B cell (primary cell): ENCODE measurements at places on chromosomes 3 and 15. TPM values are rescaled to one million over a fixed set of nuclear protein-coding genes. Genes with fewer than 3 reads are reported as not detected.

The IGF2BP2 gene
- not detected in 2 replicates for total RNA-seq

The CTSH gene
- 438 and 441 TPM in 2 replicates for total RNA-seq

The RBPMS2 gene
- 0.32 and 0.47 TPM in 2 replicates for total RNA-seq

The CD80 gene
- 26.5 and 28.0 TPM in 2 replicates for total RNA-seq

The ACVR2B gene
- 3.9 and 4.2 TPM in 2 replicates for total RNA-seq

The GPR27 gene
- not detected in 2 replicates for total RNA-seq

DNA sequence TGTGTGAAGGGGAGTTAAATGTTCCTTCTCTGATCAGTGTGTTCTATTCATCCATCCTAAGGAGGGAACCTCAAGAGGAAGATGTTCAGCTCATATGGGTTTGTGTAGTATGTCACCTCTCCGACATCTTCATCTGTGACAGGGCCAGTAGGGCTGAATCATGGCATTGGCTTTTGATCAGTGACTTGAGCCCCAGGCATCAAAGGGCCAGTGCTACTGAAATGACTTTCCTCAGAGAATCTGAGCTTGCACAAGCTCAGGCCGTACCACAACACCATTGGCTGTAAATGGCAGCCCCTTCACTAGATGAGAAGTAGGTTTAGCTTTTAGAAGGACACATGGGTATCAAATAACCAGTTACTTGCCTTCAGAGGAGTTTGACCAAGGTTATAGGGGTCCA lies 183.2 kb upstream of the NR2E3 start:
- no peaks in the 10 kb centered on the region for H3K36me3 ChIP-seq
- peaks cover 3% of the 10 kb centered on the region for H3K27me3 ChIP-seq
- H3K4me1 ChIP-seq: no peaks in the 10 kb centered on the region
- H3K4me3 ChIP-seq: no peak overlapping the region
- no peak overlapping the region for H3K27ac ChIP-seq

DNA sequence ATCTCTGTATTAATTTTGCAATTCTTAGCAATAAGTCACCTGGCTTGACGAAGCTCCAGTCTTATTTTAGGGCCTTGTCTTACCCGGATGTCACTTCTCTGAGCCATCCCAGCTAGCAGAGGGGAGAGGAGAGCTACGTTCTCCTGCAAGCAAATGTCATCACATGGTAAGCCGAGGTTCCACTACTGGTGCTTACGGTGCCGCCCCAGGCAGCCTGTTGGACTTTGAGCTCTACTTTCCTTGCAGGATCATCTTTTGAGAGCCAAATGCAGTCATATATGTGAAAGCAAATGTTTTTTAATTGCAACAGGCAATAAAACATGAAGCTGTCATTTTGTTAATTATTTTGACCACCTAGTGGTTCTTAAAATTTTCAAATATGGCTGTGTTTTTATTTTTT lies 140.9 kb downstream of the FAM43A start:
- H3K4me3 ChIP-seq: no peak overlapping the region
- no peak for DNase-seq
- H3K4me1 ChIP-seq: no peaks in the 10 kb centered on the region
- no peaks in the 10 kb centered on the region for H3K36me3 ChIP-seq
- no peak overlapping the region for H3K27ac ChIP-seq

DNA sequence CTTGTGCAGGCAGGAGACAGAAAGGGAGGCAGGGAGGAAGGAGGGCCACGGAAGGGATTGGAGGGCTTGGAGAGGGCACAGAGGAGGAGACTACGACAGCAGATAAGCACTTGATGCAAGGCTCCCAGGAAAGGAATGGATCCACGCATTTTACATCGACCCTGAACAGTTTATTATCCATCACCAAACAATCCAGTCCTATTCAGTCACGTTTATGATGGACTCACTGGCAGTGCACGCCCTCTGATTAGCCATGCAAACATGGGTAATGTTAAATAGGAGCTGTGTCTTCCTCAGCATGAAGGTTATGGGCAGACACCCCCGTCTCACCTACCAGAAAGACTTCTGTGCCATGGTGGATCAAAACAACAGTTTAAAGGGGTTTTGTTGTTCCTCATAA lies 80.2 kb upstream of the SNRK start:
- no peaks in the 10 kb centered on the region for H3K4me1 ChIP-seq
- no peak for DNase-seq
- no peaks in the 10 kb centered on the region for H3K36me3 ChIP-seq

DNA sequence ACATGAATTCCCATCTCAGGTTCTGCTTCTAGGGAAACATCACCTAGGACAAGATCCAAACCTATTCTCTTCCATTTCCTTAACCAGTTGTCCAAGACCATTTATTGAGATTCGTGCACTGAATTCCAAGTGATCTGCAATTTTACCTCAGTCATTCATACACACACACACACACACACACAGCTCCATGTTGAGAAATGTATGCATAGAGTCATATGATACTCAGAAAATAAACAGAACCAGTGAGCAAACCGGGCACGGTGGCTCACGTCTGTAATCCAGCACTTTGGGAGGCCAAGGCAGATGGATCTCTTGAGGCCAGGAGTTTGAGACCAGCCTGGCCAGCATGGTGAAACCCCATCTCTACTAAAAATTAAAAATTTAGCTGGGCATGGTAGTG lies 6.1 kb upstream of the KPNA1 start:
- no peaks in the 10 kb centered on the region for H3K27me3 ChIP-seq
- no peak overlapping the region for H3K4me3 ChIP-seq
- no peak overlapping the region for H3K27ac ChIP-seq
- H3K4me1 ChIP-seq: no peaks in the 10 kb centered on the region

GRCh38 chr15:70995383-70995970 lies 102.9 kb downstream of the LRRC49 start:
- H3K4me3 ChIP-seq: no peak overlapping the region
- H3K27me3 ChIP-seq: no peaks in the 10 kb centered on the region
- H3K4me1 ChIP-seq: no peaks in the 10 kb centered on the region
- no peaks in the 10 kb centered on the region for H3K36me3 ChIP-seq
- H3K27ac ChIP-seq: no peak overlapping the region

- no peak for DNase-seq
- no peaks in the 10 kb centered on the region for H3K36me3 ChIP-seq
- H3K4me3 ChIP-seq: no peak overlapping the region
- no peak overlapping the region for H3K27ac ChIP-seq
Observed at GRCh38 chr15:80286055-80286454, 34.0 kb upstream of the CTXND1 start.

GRCh38 chr15:56608140-56608778 lies 125.0 kb downstream of the ZNF280D start:
- H3K27ac ChIP-seq: no peak overlapping the region
- no peaks in the 10 kb centered on the region for H3K36me3 ChIP-seq
- no peak overlapping the region for H3K4me3 ChIP-seq

DNA sequence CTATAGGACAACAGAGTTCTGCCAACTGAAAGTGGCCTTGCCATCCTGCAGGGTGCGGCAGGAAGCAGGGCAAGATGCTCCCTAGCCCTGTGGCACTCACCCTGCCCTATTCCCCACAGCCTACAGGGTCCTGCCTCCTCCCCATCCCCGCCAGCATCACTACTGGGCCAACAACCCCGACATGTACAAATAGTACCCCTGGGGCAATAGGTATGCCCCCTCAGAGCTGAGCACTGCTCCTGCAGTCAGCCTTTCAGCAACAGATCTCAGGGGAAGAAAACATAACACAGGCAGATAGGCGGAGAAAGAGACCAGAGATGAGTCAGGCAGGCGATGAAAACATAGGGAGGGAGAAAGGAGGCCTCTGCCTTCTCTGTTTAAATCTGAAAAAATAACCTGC lies 74.7 kb downstream of the XXYLT1 start:
- H3K4me3 ChIP-seq: no peak overlapping the region
- H3K27me3 ChIP-seq: no peaks in the 10 kb centered on the region
- H3K27ac ChIP-seq: no peak overlapping the region
- H3K4me1 ChIP-seq: peaks cover 5% of the 10 kb centered on the region
- no peaks in the 10 kb centered on the region for H3K36me3 ChIP-seq
- no peak for DNase-seq

- no peak for DNase-seq
- H3K27me3 ChIP-seq: peaks cover 3% of the 10 kb centered on the region
- no peaks in the 10 kb centered on the region for H3K36me3 ChIP-seq
- H3K4me3 ChIP-seq: no peak overlapping the region
Observed at GRCh38 chr3:133329626-133330025, 70.2 kb upstream of the BFSP2 start.

GRCh38 chr3:133849346-133849745 lies 43.7 kb downstream of the SRPRB start:
- no peak for DNase-seq
- no peak overlapping the region for H3K4me3 ChIP-seq
- no peaks in the 10 kb centered on the region for H3K27me3 ChIP-seq
- no peak overlapping the region for H3K27ac ChIP-seq
- H3K4me1 ChIP-seq: no peaks in the 10 kb centered on the region

GRCh38 chr15:101672298-101672697 lies 20.1 kb upstream of the TM2D3 start:
- H3K27ac ChIP-seq: no peak overlapping the region
- no peaks in the 10 kb centered on the region for H3K4me1 ChIP-seq
- no peaks in the 10 kb centered on the region for H3K27me3 ChIP-seq
- no peak for DNase-seq
- no peak overlapping the region for H3K4me3 ChIP-seq

GRCh38 chr15:29139072-29139471 lies 130.6 kb downstream of the NSMCE3 start:
- no peak overlapping the region for H3K4me3 ChIP-seq
- DNase-seq: no peak
- H3K27me3 ChIP-seq: no peaks in the 10 kb centered on the region

GRCh38 chr3:71893702-71894479 lies 108.9 kb upstream of the PROK2 start:
- DNase-seq: no peak
- H3K27ac ChIP-seq: no peak overlapping the region
- H3K36me3 ChIP-seq: no peaks in the 10 kb centered on the region
- no peak overlapping the region for H3K4me3 ChIP-seq

- H3K36me3 ChIP-seq: peaks cover 38% of the 10 kb centered on the region
- no peak for DNase-seq
Observed at GRCh38 chr15:51907136-51907862, 64.3 kb downstream of the LEO1 start.

DNA sequence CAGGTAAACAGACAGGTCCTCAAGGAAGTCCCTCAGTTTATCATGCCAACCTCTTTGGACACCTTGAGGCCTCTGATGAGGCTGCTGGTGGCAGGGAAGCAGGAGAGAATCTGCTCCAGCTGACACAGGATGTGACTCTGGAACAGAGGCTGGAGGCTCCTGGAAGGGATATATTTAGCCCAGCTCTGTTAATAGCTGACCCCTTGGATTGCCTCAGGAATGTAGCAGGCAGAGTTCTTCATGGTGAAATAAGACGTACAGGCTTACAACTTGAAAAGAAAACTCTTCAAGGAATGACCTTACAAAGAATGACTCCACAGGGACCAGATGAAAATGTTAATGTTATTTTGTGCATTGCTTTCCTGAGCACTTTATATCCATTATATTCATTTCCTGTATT lies 90.5 kb downstream of the AQP9 start:
- no peaks in the 10 kb centered on the region for H3K36me3 ChIP-seq
- no peak for DNase-seq
- no peak overlapping the region for H3K4me3 ChIP-seq
- H3K27ac ChIP-seq: no peak overlapping the region
- no peaks in the 10 kb centered on the region for H3K27me3 ChIP-seq

DNA sequence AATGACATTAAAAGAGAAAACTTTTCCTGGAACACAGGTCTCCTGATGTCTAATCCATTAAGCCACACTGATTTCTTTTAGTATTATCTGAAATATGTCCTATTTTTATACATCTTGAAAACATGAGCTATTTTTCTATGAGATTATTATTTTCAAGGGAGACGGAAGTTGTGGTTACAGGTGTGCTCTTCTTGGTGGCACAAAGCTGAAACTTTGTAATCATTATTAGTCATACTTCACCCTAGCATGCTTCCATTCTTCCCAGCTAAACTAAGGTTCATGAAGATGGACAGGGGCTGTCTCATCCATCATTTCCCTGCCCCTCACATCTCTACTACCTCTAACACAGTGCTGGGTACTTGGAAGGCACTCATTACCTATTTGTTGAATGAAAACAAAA lies 85.6 kb upstream of the POU1F1 start:
- no peak overlapping the region for H3K27ac ChIP-seq
- H3K27me3 ChIP-seq: no peaks in the 10 kb centered on the region
- no peak for DNase-seq
- H3K4me1 ChIP-seq: no peaks in the 10 kb centered on the region
- no peak overlapping the region for H3K4me3 ChIP-seq
- no peaks in the 10 kb centered on the region for H3K36me3 ChIP-seq
